ENCODE measurements at places on chromosomes 4 and X. TPM values are rescaled to one million over a fixed set of nuclear protein-coding genes. Genes with fewer than 3 reads are reported as not detected.

- no peaks in the 10 kb centered on the region for H3K36me3 ChIP-seq
- no peaks in the 10 kb centered on the region for H3K27me3 ChIP-seq
- H3K4me3 ChIP-seq, result no peak overlapping the region
- no peak overlapping the region for H3K27ac ChIP-seq
- no peaks in the 10 kb centered on the region for H3K4me1 ChIP-seq
- DNase-seq, result no peak
Observed at GRCh38 chrX:127404161-127404560, 584.6 kb downstream of the PRR32 start.

- no peaks in the 10 kb centered on the region for H3K27me3 ChIP-seq
- peaks cover 4% of the 10 kb centered on the region for H3K4me1 ChIP-seq
- no peak for DNase-seq
Observed at GRCh38 chr4:81142744-81143143, 72.3 kb downstream of the PRKG2 start.

- no peaks in the 10 kb centered on the region for H3K27me3 ChIP-seq
- H3K27ac ChIP-seq, result peak overlapping the region; percentile 41
Observed at GRCh38 chr4:156946516-156947424, 24.8 kb downstream of the PDGFC start.

GRCh38 chr4:52246827-52247226, 195.7 kb downstream of the SPATA18 start:
- no peaks in the 10 kb centered on the region for H3K36me3 ChIP-seq
- H3K4me3 ChIP-seq, result no peak overlapping the region
- H3K4me1 ChIP-seq, result peaks cover 13% of the 10 kb centered on the region
- H3K27me3 ChIP-seq, result no peaks in the 10 kb centered on the region

Gene S100G
- total RNA-seq, result not detected

Gene LNX1
- 47.2 TPM for total RNA-seq

Gene MCF2
- not detected for total RNA-seq

Measured in suprapubic skin (tissue), 4 donors.